NCI-H2081 treated with DMSO at 0.1 percent for 48 hours (cell line): ENCODE measurements at places on chromosomes 1 and 21.

- no peak for DNase-seq
Observed at GRCh38 chr21:17388226-17388625, 124.6 kb upstream of the CXADR start.

DNA sequence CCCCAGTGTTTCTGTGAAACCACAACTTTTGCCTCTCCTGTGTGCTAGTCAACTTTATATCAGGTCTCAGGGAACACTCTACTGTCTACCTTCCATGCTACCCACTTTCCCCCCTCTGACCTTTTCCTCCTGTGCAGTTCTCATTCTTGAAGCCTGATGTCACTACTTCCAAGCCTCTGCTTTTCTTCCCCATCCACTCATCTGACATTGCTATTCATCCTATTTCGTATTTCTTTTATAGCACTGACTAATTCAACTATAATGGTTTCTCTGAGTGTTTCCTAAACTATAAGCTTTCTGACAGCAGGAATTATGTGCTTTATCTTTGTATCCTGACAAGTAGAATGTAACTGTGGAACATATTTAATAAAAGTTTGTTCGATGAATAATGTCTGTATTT is 18.2 kb upstream of the DPH5 start:
- DNase-seq = no peak

- no peak for DNase-seq
Observed at GRCh38 chr1:29698033-29698432, 461.7 kb downstream of the PTPRU start.

GRCh38 chr1:92298213-92298572 is 594 bp downstream of the GLMN start:
- no peak for DNase-seq

GRCh38 chr1:17764591-17764990 is 9.5 kb downstream of the ACTL8 start:
- DNase-seq = no peak

GRCh38 chr1:19973616-19974015 is 5.8 kb downstream of the PLA2G2A start:
- DNase-seq = no peak

DNA sequence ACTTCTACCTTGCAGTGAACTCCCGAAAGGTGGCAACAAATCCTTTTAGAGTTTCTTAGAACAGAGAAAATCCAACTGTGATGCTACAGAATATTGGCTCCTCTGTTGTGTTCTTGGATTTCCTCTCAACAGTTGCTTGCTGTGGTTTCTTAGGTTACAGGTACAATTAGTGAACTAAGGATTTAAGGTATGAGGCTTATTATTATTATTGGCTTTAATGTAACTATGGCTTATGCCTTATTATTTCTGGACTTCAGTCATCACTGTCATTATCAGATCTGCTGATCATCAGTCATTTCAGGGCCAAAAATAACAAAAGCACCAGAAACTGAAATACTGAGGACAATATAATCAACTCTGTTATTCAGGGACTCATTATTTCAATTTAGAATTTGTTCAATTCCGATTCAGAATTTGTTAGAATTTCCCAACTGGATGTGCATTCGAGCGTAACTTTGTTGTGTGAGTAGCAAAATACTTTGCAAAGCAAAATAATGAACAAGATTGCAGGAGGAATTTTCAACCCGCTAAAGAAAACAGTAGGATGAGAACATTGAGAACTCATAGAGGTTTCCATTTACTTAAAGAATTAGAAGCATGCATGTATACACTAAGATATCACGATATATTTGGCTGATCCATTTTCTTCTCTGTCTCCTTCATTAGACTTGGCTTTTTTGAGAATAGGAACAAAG is 65.5 kb upstream of the AK4 start:
- DNase-seq = no peak

DNA sequence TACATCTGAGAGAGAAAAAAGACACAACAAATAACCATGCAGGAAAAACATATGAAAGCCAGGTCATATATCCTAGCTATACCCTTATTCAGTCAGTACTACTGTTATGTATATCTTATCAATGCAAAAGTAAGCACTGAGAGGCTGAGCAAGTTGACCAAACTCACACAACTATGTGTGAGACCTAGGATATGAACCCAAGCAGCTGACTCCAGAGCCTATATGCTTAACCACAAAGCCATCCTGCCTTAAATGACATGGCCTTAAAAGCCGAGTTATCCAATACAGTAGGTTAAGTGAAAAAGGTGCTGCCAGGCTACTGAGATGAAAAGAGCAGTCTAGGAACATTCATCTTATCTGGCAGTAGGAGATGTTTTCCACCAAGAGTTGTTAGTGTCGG is 151.6 kb downstream of the RERE start:
- DNase-seq = no peak

DNA sequence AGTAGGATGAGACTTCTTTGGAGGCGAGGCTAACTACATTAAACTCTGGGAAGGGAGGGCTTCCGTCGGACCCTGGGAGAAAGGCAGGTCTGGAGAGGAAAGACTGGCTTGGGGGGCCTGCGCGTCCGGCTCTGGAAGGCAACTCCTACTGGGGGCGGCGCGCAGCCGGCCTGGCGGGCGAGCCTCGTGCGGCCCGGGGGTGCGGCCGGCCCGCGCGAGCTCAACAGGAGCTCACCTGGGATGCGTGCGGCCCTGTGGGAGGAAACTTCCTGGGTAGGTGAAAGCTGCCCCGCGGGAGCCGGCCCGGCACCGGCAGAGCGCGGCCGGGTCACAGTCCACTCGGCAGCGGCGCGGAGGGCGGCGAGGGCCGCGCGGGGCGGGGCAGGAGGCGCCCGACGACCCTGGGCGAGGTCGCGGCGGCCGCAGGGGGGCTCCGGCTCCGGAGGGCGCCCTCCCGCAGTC is 449 bp downstream of the EPS15 start:
- DNase-seq = no peak

DNA sequence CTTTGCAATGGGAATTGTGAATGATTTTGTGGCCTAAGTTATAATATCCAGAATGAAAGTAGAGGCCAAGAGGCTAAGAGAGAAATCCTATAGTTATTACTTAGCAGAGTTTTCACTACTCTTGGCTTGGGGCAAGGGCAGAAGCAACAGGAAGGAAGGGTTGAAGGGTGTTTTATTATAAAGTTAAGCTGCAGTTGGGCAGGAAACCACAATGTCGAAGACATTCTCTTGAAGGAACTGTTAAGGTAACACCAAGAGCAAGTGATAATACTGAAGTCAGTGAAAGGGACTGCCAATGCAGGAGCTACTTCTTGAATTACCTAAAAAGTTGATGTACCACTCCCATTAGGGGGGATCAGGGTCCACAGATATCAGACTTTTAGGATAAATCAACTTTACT is 8.3 kb downstream of the XCL2 start:
- DNase-seq = no peak

- DNase-seq = no peak
Observed at GRCh38 chr1:203555076-203555475, 61.1 kb downstream of the OPTC start.

GRCh38 chr1:58726581-58726980 is 26.7 kb upstream of the MYSM1 start:
- DNase-seq = no peak

GRCh38 chr21:33490991-33491372 is 534 bp downstream of the DNAJC28 start:
- DNase-seq = no peak

- DNase-seq = no peak
Observed at GRCh38 chr1:155261493-155261851, 688 bp downstream of the SCAMP3 start.

GRCh38 chr1:46188295-46189030 is 9.8 kb downstream of the POMGNT1 start:
- no peak for DNase-seq

- no peak for DNase-seq
Observed at GRCh38 chr1:109391157-109391556, 6.6 kb downstream of the SORT1 start.

DNA sequence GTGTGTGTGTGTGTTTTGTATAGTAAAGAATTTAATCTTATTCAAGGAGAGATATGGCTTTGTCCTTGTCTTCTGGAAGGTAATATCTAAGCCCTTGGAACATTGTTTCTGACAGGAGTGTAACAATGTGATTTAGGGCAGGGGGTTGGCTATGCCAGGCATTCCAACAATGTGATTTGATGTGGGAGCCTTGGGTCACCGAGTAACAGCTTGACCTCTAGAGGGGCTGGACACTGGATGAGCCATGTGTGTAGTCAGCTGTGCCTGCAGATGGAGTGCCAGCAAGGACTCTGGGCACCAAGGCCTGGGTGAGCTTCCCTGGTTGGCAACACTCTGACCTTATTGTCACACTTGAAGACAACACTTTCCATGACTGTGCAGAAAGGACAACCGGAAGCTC is 336.1 kb upstream of the ZP4 start:
- DNase-seq = no peak

- no peak for DNase-seq
Observed at GRCh38 chr1:89147678-89148658, 22.1 kb upstream of the GBP2 start.

DNA sequence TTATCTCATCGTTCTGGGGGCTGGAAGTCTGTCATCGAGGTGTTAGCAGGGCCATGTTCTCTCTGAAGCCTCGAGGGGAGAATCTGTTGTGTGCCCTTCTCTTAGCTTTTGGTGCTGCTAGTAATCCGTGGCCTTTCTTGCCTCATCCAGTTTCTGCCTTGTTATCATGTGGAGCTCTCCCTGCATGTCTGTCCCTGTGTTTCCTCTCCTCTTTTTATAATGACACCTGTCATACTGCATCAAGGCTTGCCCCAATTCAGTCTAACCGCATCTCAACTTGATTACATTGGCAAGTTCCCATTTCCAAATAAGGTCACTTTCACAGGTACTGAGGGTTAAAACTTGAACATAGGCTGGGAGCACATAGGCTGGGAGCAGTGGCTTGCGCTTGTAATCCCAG is 82.6 kb upstream of the CNIH3 start:
- DNase-seq = no peak

- no peak for DNase-seq
Observed at GRCh38 chr1:34794001-34794789, 1.4 kb downstream of the GJA4 start.

GRCh38 chr21:38798481-38798882 is 7.2 kb upstream of the ETS2 start:
- no peak for DNase-seq

DNA sequence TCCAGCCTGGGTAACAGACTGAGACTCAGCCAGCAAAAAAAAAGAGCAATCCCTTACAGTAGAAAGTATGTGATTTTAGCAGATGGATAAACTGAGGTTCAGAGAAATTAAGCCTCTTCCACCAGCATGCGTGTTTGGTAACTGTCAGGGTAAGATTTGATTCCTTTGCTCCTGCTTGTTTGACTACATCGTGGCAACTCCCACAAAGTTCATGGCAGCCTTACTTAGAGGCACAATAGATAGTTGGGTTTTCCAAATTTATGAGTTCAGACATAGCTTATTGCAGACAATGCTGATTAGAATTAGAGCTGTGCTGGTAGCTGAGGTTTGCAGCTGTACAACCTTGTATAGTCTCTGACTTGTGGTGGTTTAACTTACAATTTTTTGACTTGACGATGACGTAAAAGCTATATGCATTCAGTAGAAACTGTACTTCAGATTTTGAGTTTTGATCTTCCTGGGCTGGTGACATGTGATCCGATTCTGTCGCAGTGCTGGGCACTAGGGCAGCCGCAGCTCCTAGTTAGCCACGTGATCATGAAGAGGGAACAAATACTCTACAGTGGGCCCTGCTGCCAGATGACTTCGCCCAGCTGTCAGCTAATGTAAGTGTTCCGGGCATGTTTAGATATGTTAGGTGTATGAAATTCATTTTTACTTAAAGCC is 167.8 kb downstream of the DHRS3 start:
- DNase-seq = no peak

DNA sequence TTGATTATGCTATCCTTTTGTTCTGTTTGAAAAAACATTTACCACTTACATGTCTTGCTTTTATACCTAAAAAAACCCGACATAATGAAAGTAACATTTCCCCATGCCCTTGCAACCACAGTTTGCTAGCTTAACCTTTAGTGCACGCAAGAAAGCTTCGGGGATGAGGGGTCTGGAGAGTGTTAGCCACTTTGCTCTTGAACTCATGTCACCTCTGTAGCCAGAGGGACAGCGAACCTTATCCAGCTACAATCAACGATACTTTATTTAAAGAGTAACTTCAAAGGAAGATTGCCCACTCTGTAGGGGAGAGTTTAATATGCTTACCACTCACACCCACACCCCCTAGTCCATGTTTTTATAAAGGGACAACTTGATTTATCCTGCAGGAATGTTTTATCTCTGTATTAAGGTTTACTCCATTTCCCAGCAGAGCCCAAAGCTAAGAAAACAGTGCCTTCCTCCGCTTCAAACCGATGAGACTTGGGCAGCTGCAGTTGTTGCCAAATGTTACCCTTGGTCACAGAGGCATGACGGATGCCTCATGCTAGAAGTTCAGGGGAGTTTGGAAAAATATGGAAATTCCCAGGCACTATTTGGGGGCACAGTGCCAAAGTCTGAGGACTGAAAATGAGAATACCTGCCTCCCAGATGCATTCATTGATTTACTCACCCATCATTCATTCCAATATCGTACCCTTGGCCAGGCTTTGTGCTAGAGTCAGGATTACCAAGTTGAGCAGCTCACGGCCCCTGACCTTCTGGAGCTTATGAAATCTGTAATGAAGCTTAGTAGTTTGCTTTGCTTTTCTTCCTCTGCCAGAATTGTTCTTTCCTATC is 61.4 kb upstream of the VCAM1 start:
- no peak for DNase-seq

DNA sequence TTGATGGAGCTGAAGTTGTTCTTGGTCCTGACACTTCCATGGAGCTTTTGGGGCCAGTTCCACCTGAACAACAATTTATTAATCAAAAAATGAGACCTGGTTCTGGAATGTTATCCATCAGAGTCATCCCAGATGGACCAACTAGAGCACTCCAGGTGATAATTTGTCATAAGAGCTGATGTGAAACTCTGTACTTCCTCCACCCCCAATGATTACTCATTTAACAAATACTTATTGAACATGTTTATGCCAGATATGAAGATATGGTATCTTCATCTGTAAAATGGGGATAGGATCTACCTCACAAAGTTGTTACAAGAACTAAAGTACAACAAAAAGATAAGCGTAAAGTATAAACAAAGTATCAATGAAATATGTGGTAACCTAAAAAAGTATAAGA is 153.2 kb downstream of the VPS13D start:
- no peak for DNase-seq

DNA sequence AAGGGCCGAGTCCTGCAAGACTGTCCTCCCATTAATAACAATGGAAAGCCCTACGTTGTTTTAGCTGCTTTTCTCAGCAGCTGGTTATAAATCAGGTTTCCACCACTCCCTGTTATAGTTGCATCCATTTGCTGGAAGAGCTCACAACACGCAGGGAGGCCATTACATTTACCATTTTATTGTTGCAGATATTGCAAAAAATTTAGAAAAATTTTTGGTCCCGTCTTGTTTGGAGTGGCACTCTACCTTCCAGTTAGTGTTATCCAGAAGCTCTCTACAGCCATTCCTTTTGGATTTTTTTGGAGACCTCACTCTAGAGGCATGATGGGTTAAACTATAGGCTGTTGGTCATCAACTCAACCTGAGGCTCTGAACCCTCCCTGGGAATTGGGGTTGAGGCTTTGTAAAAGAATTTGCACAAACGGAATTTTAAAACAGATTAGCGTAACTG is 1532.1 kb upstream of the TPTE start:
- no peak for DNase-seq
